ENCODE measurements at places on chromosomes 6 and 20.

DNA sequence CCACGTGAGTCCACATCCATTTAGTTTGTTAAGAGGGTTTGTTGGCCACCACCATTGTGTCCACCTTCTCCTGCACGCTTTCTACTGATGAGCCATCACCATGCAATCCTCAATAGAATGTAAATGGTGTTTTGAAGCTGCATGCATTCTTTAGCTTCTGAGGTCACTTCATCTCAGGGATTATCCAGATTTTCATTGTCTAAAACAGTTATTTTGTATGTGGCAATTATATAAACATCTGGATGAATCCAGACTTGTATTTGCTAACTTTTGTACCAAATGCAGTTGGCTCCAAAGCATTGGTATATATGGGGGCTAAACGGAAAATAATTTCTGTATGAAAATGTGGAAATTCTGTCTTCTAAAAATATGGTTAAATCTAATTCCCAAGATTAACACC lies 231.2 kb upstream of the ARID1B start:
- no peak for ATAC-seq

- no peak for ATAC-seq
Observed at GRCh38 chr6:18432180-18432579, 45.0 kb downstream of the RNF144B start.

- ATAC-seq, result no peak
Observed at GRCh38 chr6:101445527-101445926, 52.0 kb downstream of the GRIK2 start.

DNA sequence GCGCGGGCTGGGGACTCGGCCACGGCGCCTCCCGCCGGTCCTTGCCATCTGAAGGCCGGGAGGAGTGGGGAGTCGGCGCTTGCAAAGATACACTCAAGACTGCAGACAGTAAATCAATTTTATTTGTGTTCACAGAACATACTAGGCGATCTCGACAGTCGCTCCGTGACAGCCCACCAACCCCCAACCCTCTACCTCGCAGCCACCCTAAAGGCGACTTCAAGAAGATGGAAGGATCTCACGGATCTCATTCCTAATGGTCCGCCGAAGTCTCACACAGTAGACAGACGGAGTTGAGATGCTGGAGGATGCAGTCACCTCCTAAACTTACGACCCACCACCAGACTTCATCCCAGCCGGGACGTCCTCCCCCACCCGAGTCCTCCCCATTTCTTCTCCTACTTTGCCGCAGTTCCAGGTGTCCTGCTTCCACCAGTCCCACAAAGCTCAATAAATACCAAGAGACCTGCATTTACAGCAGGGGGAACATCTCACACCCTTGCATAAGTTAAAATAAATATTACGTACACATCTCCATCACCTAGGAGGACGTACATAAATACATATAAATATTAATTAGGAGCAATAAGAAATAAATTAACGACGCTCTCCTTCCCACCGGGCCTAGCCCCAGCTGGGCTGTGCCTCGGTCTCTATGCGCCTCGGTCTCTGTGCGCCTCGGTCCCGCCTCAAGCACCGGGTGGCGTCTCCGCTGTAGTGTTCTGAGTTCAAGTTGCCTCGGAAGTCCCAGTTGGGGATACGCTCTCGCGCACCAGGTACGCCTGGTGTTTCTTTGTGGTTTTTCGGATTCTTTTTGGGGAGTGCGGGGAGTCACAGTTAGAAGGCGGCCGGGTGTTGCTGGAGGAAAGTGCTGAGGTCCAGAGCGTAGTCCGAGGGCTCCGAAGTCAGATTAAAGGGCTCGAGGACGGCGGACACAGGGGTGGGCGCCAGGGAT lies 889 bp upstream of the FLOT1 start:
- no peak for ATAC-seq

DNA sequence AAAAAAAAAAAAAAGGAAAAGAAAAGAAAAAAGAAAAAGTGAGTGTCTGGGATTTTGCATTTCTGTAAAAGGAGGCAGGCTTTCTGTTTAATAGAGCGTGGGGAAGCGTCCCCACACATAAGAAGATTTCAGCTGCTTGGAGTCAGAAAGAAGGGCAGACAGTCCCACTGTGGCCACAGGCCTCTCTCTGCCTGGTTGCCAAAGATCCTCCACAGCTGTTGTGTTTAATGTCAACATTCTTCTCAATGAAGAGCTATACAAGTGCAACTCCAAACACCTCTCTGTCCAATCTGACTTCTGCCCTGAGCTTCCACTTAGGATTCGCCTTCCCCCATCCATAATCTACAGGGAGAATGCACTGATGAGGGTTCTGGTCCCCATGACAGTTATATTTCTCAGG lies 64.3 kb upstream of the MLN start:
- no peak for ATAC-seq

GRCh38 chr6:25889877-25890853 lies 16.1 kb upstream of the SLC17A3 start:
- ATAC-seq, result peak; percentile 88

- no peak for ATAC-seq
Observed at GRCh38 chr20:39547546-39548408, 585.6 kb downstream of the DHX35 start.

DNA sequence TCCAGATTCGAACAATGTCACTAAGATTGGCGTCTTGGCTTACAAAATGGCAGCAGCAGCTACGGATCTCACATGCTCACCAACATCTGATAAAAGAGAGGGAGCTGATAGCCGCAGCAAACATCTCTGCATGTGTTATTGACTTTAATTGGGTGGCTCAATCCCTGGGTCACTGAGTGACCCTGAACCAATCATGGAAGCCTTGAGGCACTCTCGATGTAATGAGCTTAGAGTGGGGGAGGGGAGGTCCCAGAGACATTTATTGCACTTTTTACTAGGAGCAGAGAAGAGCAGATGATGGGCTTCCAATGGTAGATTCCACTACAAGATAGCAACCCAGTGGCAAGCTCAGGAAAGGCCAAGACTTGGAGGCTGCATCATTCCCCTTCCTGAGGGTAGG lies 238.7 kb downstream of the BMP7 start:
- no peak for ATAC-seq

All from SK-N-SH treated with all-trans-retinoic acid at 6 μM for 48 hours (cell line).